ENCODE measurements at places on chromosomes 13 and 19.

DNA sequence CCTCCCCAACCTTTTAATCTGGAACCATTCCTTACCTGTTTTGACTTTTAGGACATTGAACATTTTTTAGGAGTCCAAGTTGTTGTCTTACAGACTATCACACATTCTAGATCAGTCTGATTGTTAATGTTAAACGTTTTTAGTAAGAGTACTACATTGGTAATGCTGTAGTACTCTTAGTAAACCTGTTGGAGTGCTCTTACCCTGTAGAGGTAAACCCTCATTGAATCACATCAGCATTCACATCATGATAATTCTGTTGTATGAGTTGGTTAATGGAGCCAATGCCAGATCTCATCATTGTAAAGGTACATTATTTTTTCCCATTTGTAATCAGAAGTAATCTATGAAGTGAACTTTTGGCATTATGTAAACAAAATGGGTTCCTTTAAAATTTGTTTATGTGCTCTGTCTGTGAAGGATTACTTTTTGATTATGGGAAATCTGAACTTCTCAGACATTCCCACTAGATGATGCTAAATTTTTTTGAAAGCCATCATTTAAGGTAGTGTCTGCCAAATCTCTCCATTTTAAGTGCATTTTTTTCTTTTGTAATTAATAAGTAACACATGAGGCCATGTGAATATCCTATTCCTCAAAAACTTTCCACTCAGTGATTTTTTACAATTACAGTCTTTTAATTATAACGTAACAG is 55.2 kb downstream of the VWA8 start:
- no peak for DNase-seq

DNA sequence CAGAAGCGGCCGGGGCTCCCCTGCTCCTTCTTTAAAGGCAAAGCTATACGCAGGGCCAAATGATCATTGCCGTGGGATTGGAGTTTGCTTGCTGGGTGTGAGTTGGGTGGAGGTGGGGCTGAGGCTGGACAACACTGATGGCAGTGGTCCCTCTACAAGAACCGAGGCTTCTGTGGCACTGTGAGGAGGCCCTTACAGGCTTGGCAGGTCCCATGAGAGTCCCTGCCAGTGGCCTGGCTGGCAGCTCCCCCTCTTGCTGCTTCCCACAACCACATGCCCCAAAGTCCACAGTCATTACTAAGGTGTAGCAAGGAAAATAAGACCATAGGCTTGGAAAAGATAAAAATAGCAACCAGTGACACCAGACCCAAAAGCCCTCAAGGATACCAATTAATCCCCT is 98.4 kb downstream of the ANKRD10 start:
- no peak for DNase-seq

DNA sequence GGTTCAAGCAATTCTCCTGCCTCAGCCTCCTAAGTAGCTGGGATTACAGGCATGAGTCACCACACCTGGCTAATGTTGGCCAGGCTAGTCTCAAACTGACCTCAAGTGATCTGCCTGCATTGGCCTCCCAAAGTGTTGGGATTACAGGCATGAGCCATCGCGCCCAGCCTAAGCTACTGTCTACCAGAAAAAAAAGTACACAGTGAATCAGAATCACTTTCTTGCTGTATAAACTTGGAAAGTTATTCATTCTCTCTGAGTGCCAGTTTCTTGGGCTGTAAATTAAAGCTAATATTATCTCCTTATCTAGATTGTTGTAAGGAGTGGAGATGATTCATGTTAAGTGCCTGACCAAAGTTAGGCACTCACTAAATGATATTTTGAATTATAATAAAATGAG is 242.8 kb downstream of the ENOX1 start:
- DNase-seq: no peak

DNA sequence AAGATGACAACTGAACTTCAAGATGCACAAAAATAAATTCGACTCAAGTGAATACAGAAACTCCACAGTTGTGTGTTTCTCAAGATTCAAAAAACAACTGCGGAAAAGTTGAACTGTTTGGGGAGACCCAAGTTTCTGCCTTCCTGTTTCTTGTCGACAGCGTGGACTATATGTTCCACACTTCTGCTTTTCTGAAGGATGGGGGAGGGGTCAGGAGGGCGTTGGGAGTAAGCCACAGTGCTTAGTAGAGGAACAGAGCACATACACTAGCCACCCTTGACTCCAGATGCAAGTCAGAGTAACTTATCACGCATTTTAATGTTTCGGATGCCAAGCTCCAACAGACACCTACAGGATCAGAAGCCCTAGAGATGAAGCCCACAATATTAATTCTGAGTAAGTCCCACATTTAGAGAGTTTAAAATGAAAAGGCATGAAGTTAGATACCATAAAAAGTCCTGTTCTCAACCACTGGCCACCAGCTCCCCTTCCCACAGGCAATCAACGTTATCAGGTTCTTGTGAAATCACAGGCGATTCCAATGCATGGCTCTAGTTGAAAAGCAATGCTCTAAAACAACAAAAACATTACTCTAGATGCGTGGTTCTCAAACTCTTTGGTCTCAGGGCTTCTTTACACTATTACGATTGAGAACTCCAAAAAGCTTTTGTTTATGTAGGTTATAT is 4.2 kb downstream of the TUBGCP3 start:
- no peak for DNase-seq

- no peak for DNase-seq
Observed at GRCh38 chr13:113080361-113080831, 25.2 kb upstream of the F7 start.

DNA sequence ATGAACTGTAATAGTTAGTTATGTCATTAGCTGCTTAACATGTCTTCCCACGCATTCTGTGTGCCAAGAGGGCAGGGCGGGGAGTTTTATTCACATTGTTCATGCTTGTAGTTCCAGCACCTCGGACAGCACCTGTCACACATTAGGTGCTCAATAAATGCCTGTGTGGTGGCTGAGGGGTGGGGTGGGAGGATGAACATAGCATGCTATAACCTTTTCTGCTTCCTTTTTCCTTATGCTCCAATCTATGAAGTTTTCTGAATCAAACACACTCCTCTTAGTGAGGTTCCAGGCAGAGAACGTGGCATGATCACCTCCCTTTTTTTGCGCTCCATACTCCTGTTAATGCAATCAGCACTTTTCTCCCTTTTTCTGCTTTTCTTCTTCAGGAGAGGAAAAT is 15.8 kb upstream of the PTPRS start:
- no peak for DNase-seq

DNA sequence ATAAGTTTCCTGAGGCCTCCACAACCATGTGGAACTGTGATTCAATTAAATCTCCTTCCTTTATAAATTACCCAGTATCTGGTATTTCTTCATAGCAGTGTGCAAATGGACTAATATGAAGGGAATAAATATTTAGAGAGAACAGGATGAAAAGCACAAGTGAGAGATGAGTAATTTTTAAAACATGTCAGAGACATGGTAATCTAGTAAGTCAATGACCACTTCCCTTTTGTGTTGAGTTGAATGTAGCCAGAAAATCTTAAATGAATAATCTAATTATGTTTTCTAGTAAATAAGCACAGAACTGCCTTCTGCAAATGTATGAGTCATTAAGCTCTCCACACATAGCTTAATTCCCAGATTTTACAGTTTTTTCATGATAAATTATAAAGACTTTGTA is 524.1 kb upstream of the SLITRK5 start:
- no peak for DNase-seq

- no peak for DNase-seq
Observed at GRCh38 chr13:73908809-73909208, 225.4 kb downstream of the KLF12 start.
